ENCODE measurements at places on chromosomes 3 and 15.
A peak's percentile ranks its signal among the peaks of the same experiment; 100 is the strongest.

DNA sequence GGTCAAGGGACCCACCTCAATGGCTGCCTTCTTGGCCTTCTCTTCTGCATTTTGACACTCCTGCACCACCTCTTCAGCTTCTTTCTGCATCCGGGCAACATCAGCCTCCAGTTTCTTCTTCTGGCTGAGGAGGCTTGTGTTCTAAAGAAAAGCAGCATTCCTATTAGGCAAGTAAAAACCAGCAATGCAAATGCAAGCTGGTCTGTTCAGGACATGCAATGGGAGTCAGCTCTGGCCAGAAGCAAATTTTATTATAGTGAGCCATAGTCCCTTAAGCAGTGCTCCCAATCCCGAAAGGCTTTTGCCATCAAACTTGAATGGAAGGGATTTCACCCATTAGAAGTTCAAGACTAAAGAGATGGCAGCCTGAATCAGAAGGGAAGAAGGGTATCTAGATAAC lies 97.7 kb downstream of the HHLA2 start:
- no peak for DNase-seq

DNA sequence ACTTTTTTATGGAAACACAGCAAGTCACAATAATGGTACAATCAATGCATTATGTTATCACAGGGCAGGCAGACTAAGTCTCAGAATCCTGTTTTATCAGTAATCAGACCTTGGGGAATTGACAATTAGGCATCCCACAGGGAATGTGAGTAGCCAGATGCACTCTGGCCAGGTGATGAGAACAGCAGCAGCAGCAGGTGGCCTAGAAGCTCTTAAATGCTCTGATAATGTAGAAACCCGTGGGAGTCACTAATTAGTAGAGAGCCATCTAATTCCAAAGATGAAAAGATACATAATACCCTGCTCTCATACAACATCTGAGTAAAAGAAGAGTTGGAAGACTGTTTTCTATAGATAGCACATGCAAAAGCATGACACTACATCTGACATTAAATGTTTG lies 12.6 kb downstream of the CEP152 start:
- no peak for DNase-seq

- no peak for DNase-seq
Measured at GRCh38 chr3:197151580-197151979, 122.0 kb upstream of the MELTF start.

GRCh38 chr15:91849749-91850161 lies 3.8 kb upstream of the SLCO3A1 start:
- no peak for DNase-seq

DNA sequence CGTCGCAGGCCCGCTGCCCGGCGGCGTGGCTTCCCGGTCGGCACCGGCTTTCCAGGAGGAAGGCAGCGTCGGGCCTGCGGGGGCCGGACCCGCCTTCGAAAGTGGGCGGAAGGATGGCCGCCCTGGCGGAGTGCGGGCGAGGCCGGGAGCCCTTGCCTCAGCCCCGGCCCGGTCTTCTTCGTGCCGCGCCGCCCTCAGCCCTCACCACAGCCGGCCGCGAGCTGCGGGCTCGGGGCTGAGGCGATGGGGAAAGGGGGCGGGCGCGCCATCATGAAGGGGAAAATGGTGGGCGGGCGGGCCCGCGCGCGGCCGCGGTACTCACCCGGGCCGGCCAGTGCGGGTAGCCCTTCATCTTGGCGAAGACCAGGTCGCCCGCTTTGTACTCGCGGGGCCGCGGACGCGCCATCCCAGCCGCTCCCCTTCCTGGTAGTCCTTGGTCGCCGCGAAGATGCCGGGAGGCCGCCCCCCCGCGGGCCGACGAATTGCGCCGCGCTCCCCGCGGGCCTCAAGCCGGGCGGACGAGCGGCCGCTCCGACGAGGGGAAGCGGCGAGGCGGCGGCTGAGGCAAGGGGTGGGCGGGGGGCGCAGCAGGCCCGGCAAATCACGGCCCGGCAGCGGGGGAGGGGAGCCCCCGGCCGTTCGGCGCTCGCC lies 489 bp downstream of the HDGFL3 start:
- DNase-seq: no peak

DNA sequence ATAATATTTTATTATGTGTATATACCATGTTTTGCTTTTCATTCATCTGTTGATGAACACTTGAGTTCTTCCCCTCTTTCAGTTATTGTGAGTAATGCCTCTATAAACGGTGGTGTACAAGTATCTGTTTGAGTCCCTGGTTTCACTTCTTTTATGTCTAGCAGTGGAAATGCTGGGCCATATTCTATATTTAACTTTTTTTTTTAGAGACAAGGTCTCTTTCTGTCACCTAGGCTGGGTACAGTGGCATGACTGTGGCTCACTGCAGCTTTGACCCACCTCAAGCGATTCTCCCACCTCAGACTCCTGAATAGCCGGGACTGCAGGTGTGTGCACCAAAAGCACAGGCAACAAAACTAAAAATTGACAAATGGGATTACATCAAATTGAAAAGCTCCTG lies 19.9 kb downstream of the GOLM2 start:
- no peak for DNase-seq

- DNase-seq: peak; percentile 40
Measured at GRCh38 chr3:45055411-45056143, 29.5 kb downstream of the CLEC3B start.

DNA sequence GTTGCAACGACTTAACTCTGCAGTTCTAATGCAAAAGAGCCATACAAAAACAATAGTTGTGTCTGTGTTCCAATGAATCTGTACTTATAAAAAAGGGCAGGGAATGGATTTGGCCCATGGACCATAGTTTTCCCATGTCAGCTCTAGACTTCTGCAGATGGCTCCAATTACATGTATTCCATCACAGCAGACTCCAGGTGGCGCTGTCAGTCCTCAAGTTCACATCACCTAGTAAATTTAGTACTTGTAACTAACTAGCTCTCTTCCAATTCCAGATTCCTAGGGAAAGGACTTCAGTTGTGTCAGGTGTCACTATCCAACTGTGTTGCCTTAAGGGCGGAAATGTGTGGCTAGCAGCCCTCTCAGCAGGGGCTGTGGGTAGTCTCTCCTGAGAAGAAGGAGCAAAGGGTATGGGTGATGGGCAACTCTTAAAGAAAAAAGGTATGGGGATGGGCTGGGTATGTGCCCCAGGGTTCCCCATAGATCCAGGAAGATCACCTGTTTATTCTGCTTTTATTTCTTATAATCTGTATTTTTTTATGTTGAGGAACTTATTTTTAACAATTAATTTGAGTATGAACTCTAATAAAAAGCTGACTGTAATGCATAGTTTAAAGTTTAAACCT lies 36.2 kb downstream of the BBS4 start:
- DNase-seq: peak; percentile 69

DNA sequence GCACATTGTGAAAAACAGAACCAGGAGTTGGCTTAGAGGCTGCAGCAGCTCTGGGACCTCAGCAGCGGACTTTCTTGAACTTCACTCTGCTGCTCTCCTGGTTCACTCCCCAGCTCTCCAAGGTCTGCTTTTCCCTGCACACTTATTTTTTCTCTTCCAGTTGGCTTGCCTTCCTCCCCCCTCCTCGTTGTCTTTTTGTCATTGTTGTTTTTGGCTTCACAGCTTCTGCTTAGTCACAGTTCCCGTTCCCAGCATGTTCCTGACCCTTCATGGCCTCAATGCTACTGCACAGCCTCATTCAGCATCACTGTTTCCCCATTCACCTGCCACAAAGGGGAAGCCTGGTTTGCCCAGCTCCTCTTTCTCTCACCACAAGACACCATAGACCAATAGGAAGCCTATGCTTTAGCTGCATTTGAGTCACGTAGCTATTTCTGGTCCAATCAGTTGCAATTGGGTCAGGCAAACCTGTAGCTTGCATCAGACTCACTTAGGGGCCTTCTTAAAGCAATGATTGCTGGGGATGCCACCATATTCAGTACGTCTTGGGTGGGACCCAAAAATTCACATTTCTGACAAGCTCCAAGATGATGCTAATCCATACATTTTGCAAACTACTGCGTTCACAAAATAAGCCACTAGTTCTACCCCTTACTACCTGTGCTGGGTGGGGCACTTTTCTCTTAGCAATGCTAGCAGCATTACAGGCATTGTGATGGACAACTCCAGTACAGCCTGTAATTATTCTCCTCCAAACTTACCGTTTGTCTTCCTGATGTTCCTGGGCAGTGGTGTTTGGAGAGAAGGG lies 7.8 kb upstream of the SUMF1 start:
- peak; percentile 67 for DNase-seq

- no peak for DNase-seq
Measured at GRCh38 chr15:82831894-82832600, 22.6 kb downstream of the WHAMM start.

- no peak for DNase-seq
Measured at GRCh38 chr15:29470311-29470710, 200.7 kb upstream of the NSMCE3 start.

DNA sequence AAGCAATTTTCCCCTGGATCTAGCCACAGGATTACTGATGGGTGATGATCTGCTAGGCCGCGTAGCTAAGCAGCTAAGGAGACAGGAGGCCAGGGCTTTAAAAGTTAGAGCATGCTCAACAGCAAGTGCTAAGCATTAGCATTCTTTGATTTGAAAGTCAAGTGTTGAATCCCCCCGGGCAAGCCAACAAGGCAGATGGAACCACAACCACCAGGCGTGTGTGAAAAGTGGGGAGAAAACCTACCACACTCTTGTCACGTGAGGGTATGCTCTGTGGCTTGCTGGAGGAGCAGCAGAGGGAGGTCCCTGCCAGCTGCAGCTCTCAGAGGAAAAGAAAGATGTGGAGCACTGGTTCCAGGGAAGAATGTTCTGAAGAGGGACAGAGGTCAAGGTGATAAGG lies 20.9 kb downstream of the SLC51A start:
- no peak for DNase-seq

DNA sequence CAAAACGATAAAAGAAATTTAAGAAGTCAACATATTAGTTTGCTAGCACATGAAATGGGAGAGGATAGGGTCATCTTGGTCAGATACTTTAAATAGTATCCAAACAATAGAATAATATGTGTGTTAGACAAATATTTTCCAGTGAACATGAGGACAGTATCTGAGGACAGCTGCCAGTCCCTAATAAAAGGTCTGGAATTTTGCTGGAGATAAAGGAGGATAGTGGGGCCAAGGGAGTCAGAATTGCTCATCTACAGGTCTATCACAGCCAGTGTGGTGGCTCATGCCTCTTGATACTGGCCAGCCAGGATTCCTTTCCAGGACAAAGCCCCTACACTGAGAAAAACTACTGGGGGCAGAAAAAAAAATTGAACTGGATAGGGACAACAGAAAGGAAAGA lies 74.0 kb downstream of the HERC1 start:
- no peak for DNase-seq

DNA sequence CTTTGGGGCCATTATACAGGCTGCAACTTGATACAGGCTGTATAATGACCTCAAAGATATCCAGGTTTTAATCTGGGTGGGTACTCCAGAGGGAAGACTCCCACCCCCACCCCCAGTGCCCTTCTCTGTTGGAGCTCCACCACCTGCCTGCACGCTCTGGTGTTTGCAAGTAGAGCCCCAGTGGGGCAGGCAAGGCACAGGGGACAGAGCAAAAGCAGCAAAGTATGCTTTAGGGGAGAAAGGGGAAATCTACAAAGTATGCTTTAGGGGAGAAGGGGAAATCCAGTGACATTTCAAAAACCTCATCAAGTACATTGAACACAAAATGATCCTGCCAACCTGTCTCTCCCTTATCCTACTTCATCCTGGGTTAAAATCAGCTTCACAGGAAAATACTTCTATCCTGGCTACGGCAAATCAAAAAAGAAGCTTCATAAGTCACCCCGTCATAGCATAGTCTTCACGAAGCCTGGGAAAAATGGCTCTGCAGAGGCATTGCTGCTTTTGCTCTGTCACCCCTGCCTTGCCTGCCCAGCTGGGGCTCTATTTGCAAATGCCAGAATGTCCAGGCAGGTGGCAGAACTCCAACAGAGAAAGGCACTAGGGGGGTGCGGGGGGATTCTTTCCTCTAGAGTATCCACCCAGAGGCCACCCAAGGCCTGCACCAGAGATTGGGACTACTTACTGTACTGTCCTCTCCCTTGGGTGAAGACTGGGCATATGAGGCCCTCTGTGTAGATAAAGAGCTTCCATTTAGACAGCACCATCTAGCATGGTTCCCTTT lies 60.9 kb upstream of the ATP11B start:
- DNase-seq: no peak

DNA sequence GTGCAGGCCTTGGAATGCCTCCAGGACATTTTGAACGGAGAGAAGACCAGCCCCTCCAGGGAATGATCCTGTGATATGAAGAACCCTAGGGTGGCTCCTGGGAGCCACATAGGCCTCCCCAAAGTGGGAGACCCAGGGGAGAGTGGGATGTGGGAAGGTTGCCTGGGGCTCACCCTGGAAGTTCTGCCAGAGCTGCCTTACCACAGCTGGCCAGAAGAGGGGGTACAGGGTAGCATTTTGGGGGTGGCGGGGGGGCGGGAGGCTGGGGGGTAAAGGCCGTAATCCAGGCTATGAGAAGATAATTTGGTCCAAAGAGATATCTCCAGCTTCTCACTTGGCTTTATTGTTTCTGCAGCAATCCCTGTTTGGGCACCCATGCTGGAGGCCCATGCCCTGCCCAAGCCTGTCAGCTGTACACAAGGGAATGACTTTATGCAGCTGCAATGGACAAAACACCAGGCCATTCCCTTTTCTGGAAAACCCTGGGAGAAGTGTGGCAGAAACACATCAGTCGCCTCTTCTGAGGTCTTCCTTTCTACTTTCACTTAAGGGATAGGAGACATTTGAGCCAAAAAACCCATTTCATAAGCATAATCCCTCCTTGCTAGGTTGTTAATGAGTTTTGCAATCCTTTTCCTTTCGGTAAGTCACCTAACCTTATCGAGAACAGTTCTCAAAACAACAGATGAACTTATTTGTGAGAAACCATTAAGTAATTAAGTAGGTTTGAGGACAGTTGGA lies 11.0 kb upstream of the MUSTN1 start:
- peak; percentile 10 for DNase-seq

DNA sequence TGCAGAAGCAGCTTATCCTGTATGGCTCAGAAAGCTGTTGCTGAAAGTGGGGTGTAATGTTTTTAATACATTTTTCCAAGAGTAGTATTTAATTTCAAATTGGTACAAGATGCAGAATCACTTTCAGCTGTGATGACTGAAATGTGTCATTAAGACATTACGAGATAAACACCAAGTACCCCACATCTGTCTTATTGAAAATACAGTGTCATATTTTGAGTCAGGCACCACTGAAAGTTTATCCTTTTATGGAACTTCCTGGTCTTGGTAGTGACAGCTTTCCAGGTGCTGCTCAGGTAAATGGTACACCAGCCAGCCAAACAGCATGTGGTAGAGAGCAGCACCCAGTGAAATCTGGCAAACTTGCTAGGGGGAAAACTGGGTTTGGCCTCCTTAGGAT lies 16.9 kb downstream of the ASTE1 start:
- no peak for DNase-seq

DNA sequence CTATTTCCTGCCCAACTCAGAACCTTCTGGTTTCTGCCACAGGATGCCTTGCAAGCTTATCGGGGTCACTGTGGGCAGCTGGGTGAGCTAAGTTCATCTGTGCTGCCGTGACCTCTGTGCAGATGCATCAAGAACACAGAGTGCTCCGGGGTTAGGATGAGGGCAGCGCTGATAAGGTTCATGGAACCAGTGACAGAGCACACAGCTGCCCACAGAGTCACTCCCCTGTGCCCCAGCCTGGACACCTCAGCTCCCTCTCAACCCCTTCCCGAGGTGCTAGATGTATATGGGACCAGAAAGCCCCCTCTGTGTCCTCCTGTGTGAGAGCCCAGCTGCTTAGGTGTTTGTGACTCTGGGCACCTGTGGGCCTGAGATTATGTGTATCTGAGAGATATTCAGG lies 15.8 kb upstream of the ALAS1 start:
- no peak for DNase-seq
